ENCODE measurements at places on chromosomes 7 and 10.

GRCh38 chr7:136228171-136228570 lies 251.0 kb upstream of the MTPN start:
- no peak for DNase-seq

DNA sequence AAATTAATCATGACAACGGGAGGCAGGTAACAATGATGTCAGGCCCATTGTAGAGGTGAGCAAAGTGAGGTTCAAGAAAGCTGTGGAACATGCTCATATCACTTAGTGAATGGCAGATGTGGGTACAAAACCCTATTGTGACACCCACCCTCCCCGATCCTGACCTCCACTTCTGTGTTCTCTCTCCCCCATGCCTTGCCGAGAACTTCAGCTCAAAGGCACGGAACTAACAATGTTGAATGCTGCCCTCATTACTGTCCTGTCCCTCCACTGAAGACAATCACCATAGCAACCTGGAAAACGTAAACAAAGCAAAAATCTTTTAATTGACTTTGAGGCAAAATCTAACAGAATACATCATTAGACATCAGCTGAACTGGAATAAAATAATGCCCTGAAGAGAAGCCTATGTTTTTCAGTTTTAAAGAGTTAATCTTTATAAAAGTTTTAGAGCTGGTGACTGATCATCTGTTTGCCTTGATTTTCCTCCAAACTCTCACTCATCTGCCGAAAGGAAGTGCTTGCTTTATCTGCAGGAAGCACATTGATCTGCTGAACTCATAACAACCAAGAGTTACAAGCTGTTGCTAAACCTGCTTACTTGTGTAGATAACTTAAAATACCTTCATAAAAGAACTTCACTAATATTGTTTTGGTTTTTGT lies 133.6 kb downstream of the CUBN start:
- DNase-seq, result peak; percentile 32

GRCh38 chr7:3039787-3040186 lies 3.9 kb downstream of the CARD11 start:
- DNase-seq, result no peak

GRCh38 chr10:17883621-17884020 lies 68.1 kb upstream of the SLC39A12 start:
- DNase-seq, result no peak

- peak; percentile 42 for DNase-seq
These were observed 91.1 kb downstream of the VOPP1 start for GRCh38 chr7:55481155-55481554.

GRCh38 chr7:135943134-135943879 lies 33.9 kb downstream of the MTPN start:
- DNase-seq, result no peak

DNA sequence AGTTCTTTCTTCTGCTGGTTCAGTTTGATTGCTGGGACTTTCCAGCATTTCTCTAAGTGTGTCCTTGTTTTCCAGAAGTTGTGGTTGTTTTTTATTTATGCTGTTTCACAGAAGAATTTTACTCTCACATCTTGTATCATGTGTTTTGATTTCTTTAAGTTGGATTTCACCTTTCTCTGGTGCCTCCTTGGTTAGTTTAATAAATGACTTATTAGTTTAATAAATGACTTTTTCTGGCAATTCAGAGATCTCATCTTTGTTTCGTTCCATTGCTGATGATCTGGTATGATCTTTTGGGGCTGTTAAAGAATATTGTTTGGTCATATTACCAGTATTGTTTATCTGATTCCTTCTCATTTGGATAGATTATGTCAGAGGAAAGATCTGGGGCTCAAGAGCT lies 59.8 kb upstream of the CYP2C9 start:
- DNase-seq, result no peak
